Gastroesophageal sphincter (tissue), 4 donors: ENCODE measurements at places on chromosomes 3 and 15. TPM values are rescaled to one million over a fixed set of nuclear protein-coding genes. Genes with fewer than 3 reads are reported as not detected.
A peak's percentile ranks its signal among the peaks of the same experiment; 100 is the strongest.

Gene ARL8B
- total RNA-seq: 59.9 TPM

DNA sequence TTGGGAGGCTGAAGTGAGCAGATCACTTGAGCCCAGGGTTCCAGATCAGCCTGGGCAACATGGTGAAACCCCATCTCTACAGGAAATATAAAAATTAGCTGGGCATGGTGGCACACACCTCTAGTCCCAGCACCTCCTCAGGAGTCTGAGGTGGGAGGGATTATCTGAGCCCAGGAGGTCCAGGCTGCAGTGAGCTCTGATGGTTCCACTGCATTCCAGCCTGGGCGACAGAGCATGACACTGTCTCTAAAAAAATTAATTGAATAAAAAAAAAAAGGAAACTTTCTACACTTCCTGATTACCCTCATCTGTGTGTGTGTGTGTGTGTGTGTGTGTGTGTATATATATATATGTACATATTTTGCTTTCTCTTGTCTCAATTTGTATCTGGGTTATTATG lies 31.4 kb downstream of the DIPK2A start:
- no peak for ATAC-seq

Gene TUSC7
- total RNA-seq: not detected

Gene PLA2G4D
- not detected for total RNA-seq

Gene IGDCC3
- total RNA-seq: not detected

GRCh38 chr15:75751891-75752290 lies 39.2 kb upstream of the CSPG4 start:
- ATAC-seq: no peak

GRCh38 chr3:188365988-188366698 lies 212.2 kb downstream of the LPP start:
- peak; percentile 35 for ATAC-seq

Gene CIP2A
- 2.6 TPM for total RNA-seq

DNA sequence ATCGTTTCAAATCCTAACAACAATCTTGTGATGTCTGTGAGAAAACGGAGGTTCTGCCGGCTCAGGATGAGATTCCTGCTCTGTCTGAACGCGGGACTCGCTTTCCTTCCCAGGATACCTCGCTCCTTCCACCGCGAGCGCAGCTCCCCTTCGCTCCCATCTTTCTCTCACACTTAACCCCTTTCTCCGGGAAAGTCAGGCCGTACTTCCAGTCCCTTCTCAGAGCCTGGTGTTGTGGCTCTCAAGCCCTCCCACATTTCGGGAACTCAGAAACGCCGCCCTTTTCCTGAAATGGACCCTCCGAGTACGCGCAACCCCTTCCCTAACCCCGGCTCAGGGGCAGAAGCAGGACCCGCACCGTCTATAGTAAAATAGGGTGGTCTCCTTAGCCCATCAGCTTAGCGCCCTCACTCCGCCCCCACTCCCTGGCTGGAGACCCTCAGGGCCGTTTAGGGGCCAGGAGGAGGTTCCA lies 378 bp upstream of the FEM1B start:
- peak; percentile 24 for ATAC-seq

Gene FBXL22
- total RNA-seq: 56.3 TPM

Gene MINAR1
- 0.16 TPM for total RNA-seq

GRCh38 chr15:62122249-62122648 lies 42.8 kb downstream of the C2CD4B start:
- no peak for ATAC-seq

GRCh38 chr3:122382888-122383666 lies at the start of gene MIX23:
Gene MIX23, minus strand, starts transcription at chr3:122383231. Its CDS starts 7 bp downstream, at chr3:122383224.
- peak; percentile 80 for ATAC-seq

Gene SLC12A1
- not detected for total RNA-seq

Gene SH3BP5
- 23.5 TPM for total RNA-seq
